Foreskin keratinocyte (primary cell): ENCODE measurements at places on chromosomes 2 and 18. TPM values are rescaled to one million over a fixed set of nuclear protein-coding genes. Genes with fewer than 3 reads are reported as not detected.

The CD28 gene
- total RNA-seq: not detected in 2 replicates

The TSPYL6 gene
- total RNA-seq: not detected in 2 replicates

GRCh38 chr2:40725040-40725439 lies 273.1 kb upstream of the SLC8A1 start:
- DNase-seq: no peak

DNA sequence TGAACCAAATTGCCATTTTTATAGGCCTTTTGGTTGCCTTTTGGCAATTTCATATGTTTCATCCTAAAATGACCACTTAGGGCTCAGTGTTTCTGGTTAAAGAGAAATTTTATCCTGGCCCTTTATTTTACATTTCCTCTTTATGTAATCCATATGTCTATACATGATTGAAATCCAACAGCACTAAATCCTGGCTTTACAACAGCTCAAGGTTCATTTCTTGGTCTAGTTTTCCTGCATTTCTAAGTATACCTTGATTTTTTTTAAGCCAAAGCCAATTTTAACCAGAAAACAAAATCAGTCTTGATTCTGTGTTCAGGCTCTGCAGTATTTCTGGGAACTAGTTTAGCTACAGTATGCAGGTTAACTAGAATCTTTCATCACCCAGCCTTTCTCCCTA lies 11.7 kb downstream of the FZD5 start:
- DNase-seq: no peak
